ENCODE measurements at places on chromosomes 3 and 15.

GRCh38 chr3:62922326-62922725 lies 47.1 kb upstream of the CADPS start:
- DNase-seq: no peak

DNA sequence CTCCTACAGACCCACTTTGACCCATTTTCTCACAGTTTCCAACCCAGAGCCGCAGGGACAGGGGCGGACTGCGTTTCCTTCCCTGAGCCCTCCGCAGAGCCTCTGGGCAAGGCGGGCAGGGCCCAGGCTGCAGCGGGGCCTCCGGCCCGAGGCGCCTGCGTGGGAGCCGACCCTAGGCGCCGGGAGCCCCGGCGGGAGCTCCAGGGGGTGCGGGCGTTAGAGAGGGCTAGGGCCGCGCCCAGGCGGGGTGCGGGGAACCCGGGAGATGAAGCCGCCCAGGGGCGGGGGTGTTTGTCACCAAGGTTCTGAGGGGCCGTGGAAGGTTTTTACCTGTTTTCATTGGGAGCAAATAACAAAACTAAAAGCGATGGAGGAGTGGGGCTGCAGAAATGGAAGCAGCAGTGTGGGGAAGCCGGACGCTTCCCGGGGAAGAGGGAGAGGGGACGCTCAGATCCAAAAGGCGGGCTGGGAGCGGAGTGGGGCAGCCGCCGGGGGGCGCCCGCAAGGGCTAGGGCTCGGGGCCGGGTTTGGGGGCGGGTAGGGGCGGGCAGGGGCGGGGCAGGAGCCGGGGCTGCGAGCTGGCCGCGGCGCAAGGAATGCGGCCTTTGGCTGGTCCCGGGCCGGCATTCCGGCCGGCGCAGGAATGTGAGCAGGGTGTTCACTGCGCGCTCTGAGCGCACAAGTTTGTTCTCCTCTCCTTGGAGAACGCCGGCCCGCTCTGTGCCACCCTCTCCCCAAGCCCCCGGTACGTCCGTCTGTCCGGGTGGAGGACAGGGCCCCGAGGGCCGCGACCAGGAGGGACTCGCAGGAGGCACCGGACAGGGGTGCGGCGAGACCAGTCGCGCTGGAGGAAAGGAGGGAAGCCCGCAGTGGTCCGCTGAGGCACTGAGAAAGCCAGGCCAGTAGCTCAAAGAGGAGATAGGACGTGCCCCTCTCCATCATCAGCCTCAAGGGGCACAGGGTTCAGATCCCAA lies 61.1 kb downstream of the AMOTL2 start:
- no peak for DNase-seq

GRCh38 chr15:58748852-58749531 lies 515 bp downstream of the ADAM10 start:
- DNase-seq: peak; percentile 58

GRCh38 chr3:72816862-72817355 lies 31.3 kb downstream of the SHQ1 start:
- peak; percentile 68 for DNase-seq

DNA sequence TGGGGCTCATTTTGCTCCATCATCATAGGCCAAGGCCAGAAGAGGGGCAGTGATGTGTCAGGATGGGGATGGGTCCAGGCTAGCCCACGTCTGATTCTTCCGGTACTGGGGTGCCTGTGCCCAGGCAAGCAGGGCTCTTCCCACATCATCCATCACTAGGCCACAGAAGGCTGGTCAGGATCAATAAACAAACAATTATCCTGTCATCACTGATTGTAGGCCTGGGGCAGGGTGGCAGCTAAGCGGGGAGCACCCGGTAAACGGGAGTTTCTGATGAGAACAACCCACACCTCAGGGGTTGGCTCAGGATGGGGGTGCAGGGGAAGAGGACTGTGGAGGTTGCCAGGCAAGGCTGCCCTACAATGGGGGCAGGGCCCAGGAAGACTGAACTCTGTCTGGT lies 18.1 kb upstream of the CACNA2D2 start:
- DNase-seq: no peak

GRCh38 chr3:123832692-123833397 lies 51.3 kb downstream of the MYLK start:
- no peak for DNase-seq

DNA sequence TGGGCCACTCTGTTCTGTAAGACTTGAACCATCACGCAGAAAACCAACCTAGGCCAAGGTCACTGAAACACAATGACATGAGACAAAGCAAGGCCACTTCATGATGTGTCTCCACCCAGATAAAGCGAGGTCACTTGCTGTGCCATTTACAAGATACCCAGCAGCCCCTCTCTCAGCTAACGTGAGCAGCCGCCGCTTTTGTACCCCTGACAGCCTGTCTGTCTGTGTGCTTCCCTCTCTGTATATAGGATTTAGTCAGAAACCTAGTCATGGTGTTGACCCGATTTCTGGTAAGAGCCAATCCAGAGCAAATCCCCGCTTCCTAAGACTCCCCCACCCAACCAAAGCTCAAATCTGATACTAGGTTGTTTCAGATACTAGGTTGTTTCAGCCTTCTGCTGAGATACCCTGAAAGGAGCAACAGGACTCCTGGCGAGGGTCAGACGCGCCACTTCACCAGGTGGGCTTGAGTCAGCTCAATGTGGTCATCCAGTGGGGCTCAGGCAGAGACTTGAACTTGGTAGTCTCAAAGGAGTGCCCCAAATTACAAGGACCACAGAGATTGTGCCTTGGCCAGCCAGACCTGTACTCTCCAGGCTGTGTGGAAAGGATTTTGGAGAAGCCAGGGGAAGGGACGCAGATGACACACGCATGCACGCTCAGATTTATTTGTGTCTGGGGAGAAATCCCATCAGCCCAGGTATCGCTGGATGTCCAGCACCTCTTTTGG lies 3.1 kb upstream of the ZXDC start:
- DNase-seq: no peak

- no peak for DNase-seq
These were observed 6.0 kb downstream of the RFC4 start for GRCh38 chr3:186800285-186800684.

DNA sequence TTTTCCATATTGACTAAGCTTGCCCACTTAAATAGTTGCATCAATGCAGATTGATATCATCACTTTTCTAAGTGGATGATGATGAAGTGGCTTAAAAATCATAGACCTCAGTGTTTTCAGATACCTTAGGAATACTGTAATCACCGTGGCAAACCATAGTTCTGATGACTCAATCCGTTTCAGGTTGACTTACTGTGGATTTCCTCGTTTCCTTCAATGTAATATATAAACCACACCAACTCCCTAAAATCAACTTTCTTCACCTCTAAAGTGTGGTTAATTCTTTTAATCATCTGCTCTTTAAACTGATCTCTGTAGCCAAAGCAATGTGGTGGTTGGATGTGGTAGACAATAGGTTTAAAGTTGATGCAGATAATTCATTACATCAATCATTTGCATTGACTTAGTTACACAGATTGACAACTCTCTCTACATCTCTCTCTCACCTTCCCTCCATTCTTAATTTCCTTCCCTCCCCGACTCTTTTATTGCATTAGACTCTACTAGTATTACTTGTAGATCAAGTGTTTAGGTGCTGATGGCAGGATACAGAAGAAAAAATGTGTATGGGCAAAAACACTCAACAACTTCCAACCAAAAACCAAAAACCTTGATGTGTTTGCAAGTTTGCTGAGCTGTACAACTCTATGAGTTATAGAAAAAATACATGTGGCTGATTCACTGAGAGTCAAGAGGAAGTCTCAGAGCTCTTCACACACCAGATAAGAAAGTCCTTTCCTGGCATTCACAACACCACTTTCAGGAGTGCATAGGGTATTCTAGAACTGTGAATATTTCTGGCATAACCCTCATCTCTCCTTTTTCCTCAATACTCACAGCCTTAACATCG lies 243.5 kb downstream of the NFKBIZ start:
- no peak for DNase-seq

DNA sequence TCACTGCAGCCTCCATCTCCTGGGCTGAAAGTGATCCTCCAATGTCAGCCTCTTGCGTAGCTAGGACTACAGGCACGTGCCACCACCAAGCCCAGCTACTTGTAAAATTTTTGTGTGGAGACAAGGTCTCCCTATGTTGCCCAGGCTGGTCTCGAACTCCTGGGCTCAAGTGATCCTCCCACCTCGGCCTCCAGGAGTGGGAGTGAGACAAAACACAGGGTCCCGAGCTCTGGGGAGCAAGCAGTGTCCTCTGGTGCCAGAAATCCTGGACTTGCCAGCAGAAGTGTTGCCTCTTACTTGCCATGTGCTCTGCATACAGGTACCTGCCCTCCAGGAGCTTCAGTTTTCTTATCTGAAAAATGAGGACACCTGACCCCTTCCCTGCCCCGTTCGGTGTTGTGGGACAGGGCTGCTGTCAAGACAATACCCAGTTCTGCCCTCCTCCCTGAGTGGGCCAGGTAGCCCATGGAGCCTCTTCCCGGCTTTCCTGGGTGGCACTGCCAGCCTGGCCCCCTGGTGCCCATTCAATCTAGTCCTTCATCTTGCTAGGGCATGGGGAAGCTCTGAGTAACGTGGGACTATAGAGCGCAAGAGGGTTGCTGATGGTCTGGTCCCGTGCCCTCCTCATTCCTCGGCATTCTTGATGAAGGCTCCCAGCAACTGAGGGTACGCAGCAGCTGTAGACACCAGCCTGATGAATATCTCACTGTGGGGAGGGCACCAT lies 164.6 kb downstream of the GOLGA6L4 start:
- DNase-seq: no peak

- DNase-seq: peak; percentile 17
These were observed 30.0 kb downstream of the SHQ1 start for GRCh38 chr3:72818092-72818773.

DNA sequence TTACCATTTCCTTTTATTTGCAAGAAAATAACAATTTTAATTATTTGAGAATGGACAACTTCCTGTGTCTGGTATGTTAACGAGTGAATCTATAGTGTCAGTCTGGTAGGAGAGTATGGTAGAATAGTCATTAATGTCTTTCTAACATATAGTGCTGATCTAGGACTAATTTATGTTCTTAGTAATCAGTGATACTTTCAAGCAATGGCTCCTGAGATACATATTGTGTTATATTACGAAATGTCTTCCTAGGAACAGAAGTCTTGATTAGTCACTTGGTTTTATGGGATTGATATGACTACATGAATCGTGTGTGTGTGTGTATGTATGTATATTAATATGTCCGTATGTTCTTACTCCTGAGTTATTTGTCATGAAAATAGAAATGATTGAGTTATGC lies 66.6 kb upstream of the PAQR5 start:
- no peak for DNase-seq

DNA sequence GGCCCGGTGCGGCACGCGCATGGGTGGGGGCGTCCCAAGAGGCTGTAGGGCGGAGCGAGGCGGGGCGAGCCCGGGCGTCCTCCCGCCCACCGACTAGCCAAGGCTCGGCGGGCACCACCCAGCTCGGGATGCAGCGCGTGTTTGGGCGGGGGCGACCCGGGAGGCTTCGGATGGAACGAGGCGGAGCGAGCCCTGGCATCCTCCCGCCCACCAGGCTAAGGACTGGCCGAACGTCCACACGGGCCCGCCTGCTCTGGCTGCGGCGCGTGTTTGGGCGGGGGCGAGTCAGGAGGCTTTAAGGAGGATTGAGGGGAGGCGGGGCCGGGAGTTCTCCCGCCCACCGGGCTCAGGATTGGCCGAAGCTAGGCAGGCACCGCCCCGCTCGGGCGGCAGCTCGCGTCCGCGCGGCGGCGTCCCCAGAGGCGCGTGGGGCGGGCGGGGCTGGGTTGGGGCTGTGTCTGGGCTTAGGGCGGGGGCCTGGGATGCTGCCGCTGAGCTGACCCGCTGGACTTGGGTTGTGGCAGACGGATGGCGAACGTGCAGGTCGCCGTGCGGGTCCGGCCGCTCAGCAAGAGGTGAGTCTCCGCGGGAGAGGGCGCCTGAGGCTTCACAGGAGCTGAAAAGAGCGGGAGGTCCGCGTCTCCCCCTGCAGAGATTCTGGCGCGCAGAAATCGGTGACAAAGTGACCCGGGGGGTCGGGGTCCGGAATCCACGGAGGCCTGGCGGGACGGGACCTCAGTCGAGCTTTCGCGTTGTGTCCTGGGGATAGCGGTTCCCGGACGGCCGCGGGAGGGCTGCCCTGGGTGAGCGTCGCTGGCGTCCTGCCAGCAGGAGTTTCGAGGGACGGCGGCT lies at the start of gene STARD9:
STARD9 (plus strand) TSS at position 419 of the 852 bp plus-strand sequence; CDS start at position 529, 110 bp downstream.
- peak; percentile 99 for DNase-seq

DNA sequence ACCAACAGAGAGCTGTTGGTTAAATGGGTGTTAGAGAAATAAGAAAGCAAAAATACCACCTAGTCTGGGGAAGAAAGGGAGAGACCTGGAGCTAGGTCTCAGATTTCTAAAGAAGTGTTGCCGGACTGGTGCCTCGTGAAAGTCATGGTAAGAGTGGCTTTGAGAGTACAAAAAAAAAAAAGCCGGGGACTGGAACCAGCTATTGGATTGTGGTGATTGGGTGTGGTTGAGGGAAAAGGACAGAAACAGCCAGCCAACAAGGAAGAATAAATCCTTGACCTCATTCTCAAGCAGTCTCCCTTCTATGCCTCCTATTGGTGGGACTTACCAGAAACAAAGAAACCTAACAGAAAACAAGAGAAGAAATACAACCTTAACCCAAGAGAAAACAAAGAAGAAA lies 346.4 kb upstream of the KCNMB2 start:
- no peak for DNase-seq

- DNase-seq: peak; percentile 11
These were observed 102.0 kb downstream of the CMSS1 start for GRCh38 chr3:99919694-99920093.

DNA sequence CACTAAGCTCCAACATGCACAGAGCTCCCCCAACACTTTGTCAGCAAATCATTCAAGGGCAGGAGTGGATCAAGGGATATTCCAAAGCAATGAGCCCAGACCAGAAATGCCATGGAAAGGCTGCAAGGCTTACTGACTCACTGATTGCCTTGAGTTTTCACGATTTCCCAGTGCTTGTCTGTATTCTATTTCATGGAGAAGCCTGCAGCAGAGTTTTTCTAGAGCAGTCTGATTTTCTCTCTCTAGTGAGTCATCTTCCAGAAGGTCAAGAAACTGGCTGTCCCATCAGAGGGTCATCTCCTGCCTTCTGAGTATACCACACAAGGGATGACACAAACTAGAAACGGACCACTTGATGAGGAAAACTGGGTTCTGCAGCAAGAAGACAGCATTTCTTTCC lies 16.5 kb downstream of the LMCD1 start:
- no peak for DNase-seq

- peak; percentile 98 for DNase-seq
These were observed 29.5 kb upstream of the USP3 start for GRCh38 chr15:63474810-63475316.

GRCh38 chr3:114392831-114393230 lies 99.0 kb downstream of the TIGIT start:
- no peak for DNase-seq

GRCh38 chr3:42852441-42852840 lies 23.2 kb downstream of the CYP8B1 start:
- no peak for DNase-seq

DNA sequence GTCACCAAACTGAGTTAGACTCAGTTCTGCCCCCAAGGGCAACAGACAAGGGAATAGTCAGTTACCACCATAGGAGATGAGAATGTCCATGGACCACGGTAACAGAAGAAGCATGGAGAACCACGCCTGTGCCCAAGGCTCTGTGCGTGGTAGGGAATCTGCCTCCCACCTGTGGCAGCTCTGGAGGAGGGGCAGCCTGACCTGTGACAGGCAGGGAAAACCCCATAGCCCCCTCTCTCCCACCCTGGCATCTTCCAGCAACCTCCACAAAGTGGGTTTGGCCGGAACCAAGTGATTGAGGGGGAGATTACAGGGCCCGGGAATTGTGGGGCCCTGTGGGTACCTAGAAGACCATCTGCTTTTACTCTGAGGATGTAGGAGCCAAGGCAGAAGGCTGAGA lies 14.3 kb upstream of the LTF start:
- no peak for DNase-seq

- DNase-seq: no peak
These were observed 197.5 kb downstream of the EPHB1 start for GRCh38 chr3:134992586-134992985.

- DNase-seq: peak; percentile 1
These were observed 212.3 kb downstream of the FGF12 start for GRCh38 chr3:192514754-192515663.

All from GM12865 (cell line).